Stimulated activated CD8-positive, alpha-beta memory T cell treated with anti-CD3 and anti-CD28 coated beads, Interleukin-15, amount 100 ng/mL, for 48 hours (primary cell): ENCODE measurements at places on chromosomes 13 and 19.

DNA sequence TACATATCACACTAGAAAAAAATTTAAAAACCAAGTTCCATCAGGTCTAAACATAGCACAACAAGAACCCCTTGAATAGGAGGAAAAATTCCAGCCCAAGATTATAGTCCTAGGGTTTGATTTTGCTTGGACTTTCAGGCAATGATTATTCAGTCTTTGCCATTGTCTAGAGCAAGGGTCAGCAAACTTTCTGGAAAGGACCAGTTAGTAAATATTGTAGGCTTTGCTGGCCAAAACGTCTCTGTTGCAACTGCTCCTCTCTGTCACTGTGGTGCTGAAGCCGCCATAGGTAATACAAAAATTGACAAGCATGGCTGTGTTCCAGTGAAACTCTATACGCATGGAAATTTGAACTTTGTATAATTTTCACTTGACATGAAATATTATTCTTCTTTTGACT lies 95.5 kb upstream of the UBAC2 start:
- DNase-seq = no peak

- no peak for DNase-seq
These were observed 198.1 kb upstream of the CSNK1A1L start for GRCh38 chr13:37303606-37304005.

DNA sequence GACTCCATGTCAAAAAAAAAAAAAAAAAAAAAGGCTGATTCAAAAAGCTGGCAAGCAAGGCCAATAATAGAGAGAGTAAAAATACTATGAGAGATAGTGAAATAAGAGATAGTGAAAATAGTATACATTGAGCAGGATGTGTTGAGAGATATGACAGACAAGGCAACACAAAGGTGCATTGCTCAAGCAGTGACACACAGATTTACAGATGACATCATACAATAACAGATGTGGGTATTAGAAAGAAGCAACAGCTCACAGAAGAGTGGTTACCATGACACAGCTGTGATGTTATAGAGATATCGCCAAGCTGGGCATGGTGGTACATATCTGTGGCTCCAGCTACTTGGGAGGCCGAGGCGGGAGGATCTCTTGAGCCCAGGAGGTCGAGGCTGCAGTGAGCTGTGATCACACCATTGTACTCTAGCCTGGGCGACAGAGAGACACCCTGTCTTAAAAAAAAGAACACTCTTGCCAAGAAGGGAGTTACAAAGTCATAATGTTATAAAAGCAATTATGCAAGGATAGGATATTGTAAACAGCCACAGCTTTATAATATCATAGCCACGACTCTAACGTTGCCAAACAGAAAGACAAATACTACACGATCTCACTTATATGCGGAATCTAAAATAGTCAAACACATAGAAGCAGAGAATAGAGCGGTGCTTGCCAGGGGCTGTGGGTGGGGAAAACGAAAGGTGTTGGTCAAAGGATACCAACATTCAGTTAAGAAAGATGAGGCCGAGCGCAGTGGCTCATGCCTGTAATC lies 10.3 kb downstream of the TNFSF9 start:
- no peak for DNase-seq

GRCh38 chr19:6739883-6740588 lies 556 bp downstream of the TRIP10 start:
- no peak for DNase-seq

GRCh38 chr13:75938811-75939560 lies 302.9 kb downstream of the LMO7 start:
- DNase-seq = no peak

DNA sequence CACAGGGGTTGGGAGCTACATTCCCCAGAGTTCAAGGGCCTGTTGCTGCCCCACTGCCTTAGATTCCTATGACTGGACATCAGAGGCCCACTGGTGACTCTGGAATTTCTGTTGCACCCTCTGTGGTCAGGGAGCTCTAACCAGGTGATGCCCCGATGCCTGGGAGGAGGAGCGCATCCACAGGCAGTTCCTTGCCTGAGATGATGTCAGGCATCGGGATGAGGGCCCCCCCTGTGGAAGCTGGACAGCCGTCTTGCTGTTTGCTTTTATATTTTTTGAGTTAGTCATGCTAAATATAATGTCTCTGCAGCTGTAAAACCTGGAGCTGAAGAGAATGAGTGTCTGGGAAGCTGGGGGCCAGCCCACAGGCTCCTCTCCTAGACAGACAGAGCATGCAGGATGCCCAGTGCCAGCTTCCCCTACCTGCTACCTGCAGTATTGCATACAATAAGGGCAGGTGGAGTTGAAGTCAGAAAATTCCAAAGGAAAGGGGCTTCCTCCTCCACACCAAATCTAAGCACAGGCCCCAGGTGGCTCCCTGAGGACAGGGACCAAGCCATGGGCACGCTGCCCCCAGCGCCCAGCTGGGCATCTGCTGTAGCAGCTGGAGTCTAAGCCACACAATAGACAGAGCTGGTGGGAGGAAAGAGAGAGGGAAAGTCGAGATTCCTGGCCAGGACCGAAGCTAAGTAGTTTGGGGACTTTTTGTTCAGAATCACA lies 16.2 kb downstream of the COL4A2 start:
- DNase-seq = no peak

GRCh38 chr19:30519607-30520205 lies 147.5 kb downstream of the ZNF536 start:
- no peak for DNase-seq

DNA sequence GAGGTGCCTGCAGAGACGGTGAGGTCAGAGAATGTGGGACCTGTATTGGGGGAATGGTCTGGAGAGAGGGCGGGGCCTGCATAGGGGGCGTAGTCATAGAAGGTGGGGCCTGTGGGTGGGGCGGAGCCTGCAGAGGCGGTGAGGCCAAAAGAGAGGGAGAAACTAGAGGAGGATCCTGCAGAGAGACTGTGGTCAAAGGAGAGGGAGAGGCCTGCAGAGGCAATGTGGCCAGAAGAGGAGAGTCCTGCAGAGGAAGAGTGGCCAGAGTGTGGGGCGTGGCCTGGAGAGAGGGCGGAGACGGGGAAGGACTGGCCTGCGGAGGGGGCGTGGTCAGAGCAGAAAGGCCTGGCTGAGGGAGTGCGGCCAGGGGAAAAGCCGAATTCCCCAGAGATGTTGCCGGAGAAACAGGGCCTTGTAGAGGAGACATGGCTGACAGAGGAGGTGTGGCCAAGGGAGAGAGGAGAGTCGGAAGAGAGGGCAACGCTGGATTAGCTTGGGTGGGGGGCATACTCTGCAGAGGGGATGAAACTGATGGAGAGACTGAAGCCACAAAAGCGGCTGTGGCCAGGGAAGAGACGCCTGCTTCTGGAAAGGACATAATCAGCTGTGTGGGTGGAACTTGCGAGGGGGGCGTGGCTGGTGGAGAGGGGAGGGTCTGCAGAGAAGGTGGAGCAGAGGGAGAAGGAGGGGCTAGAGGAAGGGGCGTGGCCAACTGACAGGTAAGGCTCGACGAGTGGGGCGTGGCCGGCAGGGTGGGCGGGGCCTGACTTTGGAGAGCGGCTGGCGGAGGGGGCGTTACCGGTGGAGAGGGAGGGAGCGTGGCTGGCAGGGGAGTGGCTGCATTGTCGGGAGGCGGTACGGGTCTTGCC lies 2.5 kb downstream of the PRR36 start:
- peak; percentile 81 for DNase-seq

DNA sequence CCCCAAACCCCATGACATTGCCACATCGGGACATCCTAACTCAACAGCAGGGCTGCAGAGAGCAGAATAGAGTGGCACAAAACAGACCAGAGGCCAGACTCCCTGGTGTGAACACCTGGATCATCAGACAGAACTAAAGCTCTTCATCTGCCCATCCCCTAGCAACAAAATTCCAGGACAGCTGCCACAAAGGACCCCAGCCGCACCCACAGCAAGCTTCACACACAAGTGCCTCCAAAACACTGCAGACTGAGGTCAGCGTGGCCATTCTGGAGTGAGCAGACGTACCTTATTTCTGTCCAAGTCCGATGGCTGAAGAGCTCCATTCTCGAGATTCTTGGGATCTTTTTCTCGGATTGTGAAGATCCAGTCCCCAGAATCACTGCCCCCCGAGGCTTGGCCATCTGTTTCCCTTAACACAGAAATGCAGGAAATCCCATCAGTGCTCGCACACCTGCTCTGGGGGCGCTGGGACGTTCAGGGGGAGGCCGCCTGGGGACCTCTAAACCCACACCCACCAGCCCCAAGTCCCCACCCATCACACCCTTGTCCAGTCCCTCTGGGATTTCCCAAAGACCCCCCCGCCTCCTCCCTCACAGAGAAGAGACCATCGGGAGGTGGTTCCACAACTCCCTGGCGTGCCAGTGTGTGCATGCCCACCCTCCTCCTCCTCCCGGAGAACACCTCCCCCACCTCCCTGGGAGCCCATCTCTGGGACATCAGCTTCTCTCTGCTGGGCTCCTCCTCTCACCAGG lies 115.2 kb downstream of the STK24 start:
- DNase-seq = no peak

DNA sequence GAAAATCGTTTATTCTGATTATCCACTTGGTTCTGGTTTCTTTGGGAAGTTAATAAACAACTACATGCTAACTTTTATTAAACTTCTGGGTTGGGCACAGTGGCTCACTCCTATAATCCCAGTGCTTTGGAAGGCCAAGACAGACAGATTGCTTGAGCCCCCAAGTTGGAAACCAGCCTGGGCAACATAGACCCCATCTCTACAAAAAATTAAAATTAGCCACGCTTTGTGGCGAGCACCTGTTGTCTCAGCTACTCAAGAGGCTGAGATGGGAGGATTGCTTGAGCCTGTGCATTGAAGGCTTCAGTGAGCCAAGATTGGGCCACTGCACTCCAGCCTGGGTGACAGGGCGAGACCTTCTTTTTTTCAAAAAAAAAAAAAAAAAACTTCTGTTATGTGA lies 21.7 kb downstream of the GPR180 start:
- no peak for DNase-seq

DNA sequence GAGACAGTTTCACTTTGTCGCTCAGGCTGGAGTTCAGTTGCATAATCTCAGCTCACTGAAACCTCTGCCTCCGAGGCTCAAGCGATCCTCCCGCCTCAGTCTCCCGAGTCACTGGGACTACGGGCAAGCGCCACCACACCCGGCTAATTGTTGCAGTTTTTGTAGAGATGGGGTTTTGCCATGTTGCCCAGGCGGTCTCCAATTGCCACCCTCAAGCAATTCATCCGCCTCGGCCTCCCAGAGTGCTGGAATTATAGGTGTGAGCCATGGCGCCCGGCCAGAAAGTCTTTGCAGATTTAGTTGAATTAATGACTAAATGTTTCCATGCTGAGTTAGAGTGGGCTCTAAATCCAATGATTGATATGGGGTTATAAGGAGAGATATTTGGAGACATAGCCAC lies 4.5 kb upstream of the CADM4 start:
- DNase-seq = no peak

DNA sequence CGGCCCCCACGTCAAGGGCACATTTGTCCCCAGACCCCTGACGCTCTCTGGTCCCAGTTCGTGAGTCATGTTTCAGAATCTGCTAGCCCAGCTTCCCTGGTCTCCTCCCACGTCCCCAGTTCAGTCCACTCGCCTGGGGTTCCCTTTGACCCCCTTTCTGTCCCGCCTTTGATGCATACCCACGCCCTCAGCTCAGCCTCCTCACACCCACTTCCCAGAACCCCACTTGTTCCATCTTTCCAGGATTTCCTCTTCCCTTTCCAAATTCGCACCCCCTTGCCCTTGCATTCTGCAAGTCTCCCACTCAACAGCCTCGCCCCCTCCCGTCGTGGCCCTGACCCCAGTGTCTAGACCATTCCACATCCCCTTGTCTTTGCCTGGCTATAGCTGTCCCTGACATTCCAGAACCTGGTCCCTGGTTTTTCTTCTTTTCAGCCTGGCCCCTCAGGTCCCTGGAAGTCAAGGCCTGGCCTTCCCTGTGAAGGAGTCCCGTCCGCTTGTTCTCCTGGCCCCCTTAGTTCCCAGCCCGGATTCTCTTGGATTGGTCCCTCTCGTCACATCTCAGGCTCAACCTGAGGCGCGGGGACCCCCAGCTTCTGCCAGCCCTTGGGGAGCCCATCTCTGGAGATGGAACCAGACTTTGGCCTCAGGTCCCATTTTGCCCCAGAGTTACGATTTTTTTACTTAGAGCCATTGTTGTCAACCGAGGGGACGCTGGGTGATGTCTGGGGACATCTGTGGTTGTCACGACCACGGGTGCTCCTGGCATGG lies 1.3 kb downstream of the NCLN start:
- DNase-seq = no peak

- peak; percentile 67 for DNase-seq
These were observed 21.1 kb downstream of the PRR36 start for GRCh38 chr19:7852851-7853769.

DNA sequence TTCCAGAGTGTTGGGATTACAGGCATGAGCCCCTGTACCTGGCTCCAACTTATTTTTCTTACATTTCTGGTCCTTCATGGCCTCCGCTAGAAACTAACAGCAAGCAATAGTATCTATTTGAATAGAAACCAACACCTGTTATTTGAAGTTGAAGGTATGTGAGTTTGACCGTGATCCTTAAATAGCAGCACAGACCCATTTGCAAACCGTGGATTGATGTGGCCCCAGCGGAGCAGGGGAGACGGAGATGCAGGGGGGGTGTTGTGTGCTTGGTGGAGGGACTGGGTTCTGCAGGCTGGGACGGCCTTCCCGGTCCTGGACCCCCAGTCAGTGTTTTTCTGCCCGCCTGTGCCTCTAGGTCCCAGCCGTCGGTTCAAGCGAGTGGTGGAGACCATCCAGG lies 16.9 kb downstream of the TMEM150B start:
- no peak for DNase-seq

- DNase-seq = no peak
These were observed 187.5 kb downstream of the TM9SF2 start for GRCh38 chr13:99688776-99689175.

- no peak for DNase-seq
These were observed 64.7 kb downstream of the DNAJC15 start for GRCh38 chr13:43088093-43088511.

GRCh38 chr19:43467730-43468129 lies 2.3 kb upstream of the LYPD3 start:
- DNase-seq = no peak

DNA sequence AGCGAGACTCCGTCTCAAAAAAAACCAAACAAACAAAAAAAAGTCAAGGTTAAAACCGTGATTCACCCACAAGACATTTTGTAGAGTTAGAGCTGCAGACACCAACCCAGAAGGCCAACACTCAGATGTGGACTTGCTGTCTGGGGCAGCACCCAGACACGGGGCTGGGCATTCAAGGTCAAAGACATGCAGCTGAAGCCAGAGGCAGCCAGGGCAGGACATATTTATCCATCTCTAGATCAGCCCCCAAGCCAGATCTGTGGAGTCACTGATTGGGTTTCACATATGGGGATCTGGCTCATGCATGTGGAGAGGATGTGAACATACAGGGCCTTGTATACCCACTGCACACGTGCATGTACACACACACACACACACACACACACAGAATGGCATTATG lies 3.6 kb downstream of the KLK15 start:
- no peak for DNase-seq

GRCh38 chr13:113638173-113638746 lies 19.7 kb downstream of the ATP4B start:
- DNase-seq = no peak

DNA sequence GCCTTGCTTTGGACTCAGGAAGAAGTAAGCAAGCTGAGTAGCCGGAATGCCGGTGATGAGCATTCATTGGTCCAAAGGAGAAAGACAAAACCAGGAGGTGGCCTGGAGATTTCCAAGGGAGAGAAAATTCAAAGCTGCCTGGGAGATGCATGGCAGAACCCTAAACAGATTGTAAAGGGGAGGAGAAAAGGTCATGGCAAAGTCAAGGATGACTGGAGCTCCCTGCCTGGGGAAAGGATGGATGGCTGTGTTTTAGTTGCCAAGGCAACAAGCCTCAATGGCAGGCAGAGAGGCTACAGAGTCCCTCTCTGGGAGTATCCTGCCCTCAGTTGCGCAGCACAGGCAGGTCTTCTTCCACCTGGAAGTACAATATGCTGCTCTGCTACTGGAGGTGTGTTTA lies 134.0 kb downstream of the ENOX1 start:
- DNase-seq = no peak

GRCh38 chr19:10416083-10416379 lies 4.3 kb upstream of the PDE4A start:
- DNase-seq = no peak
